CD8-positive, alpha-beta memory T cell (primary cell): ENCODE measurements at places on chromosomes 4 and X. TPM values are rescaled to one million over a fixed set of nuclear protein-coding genes. Genes with fewer than 3 reads are reported as not detected.

GRCh38 chr4:19748519-19749479, 502.9 kb upstream of the SLIT2 start:
- no peak for DNase-seq

DNA sequence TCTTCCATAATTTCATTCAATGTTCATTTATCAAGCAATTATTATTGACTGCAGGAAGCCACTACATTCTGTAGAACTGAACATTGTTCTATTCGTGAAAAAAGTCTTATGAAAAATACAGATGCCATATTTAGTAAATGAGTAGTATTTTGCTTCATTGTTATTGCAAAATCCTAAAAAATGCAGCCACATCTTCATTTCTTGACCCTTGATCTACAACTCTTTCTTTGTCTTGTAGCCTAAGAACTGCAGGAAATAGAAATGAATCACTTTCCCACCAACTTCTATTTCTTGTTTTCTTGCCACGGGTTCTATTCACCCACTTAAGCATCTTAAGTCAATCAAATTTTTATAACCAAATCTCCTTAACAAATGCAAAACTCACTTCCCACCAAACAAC, 63.3 kb downstream of the KCNIP4 start:
- no peak for DNase-seq

DNA sequence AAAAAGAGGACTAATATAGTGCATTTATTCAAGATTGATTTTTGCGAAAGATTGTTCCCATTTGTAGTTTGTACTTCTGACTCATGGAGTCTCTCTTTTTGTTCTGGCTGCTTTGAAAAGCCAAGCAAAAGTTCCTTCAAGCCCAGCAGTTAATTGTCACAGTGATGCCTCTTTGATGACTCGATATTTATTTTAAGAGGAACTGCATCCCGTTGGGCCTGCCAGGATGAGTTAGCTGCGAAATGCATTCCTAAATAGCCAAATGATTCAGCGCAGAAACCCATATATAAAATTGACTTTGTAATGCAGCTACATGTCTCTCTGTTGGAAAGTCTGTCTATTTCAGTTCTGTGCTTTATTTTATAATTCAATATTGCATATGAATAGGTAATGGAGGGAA, 295.1 kb downstream of the GBA3 start:
- DNase-seq: no peak

C4orf50 gene
- 0.37 TPM for total RNA-seq

DNA sequence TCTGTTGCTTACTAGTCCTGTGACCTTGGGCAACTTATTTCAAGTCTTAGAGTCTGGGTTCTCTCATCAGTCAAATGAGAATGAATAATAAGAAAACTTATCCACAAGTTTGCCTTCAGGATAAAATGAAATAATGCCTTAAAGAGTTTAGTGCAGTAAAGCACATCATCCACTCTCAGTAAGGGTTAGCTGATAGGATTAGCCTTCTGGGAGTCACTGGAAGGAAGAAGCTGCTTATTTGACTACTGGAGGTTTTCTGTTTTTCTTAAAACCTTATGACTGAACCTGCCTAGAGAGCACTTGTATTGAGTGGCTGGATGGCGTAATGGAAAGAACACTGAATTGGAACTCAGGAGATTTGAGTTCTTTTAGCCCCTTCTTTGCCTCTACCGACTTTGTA, 1.8 kb downstream of the RNF128 start:
- no peak for DNase-seq

HTN3 gene
- total RNA-seq: not detected

DNA sequence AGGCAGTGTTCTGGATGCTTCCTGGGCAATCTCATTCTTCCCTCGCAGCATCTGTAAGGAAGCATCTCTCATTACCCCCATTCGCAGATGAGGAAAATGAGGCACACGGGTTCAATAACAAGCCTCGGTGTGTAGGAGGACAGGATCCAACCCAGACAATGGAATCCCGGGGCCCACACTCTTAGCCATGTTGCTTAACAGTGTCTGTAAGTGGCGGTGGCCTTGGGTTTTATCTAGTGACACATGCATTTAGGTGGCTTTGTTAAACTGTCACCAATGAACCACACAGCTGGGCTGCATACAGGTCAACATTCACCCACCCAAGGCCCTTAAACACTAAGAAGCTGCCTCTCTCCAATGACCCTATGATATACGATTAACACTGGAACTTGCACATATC, 22.6 kb downstream of the RELL1 start:
- DNase-seq: no peak

DNA sequence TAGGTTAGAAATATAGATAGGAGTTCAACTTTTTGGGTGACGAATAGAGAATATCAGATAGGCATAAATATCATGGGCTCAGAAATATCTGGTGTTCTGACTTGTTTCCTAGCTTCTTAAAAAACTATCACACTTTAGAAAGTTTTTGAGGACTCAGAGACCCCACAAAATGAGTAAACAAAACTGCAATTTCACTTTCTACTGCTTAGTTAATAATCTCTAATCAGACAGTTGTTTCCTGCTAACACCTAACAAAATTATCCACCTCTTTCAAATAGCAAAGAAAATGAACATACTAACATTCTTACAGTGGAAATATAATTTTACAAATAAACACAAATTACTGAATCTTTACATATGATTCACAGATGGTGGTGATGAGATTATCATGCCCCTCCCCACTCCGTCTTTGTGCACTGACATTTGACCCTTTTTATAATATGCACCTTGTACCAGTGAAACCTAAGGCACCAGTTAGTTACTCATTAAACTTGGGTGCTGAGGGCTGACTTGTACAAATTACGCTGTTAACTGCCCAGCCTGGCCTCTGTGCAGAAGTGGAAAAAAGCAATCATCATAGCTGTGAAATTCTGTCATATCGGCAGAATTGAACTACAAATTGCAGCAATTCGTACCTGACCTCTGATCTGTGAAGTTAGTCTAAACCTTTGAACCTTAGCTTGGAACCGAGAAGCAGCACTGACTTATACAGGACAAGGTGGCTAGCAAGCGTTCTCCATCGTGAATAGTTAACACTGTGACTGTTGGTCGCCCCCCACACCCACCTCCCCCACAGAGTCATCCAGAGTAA, 138.7 kb downstream of the CHRNA9 start:
- DNase-seq: no peak
